Pancreas (tissue), 10 donors: ENCODE measurements at places on chromosomes 16 and 17. TPM values are rescaled to one million over a fixed set of nuclear protein-coding genes. Genes with fewer than 3 reads are reported as not detected.
A peak's percentile ranks its signal among the peaks of the same experiment; 100 is the strongest.

The BEAN1 gene
- total RNA-seq = 0.41 TPM

- H3K4me1 ChIP-seq = peaks cover 9% of the 10 kb centered on the region
- H3K36me3 ChIP-seq = no peaks in the 10 kb centered on the region
- peak overlapping the region; percentile 5 for H3K27ac ChIP-seq
These were observed 49.4 kb upstream of the CDC42EP4 start for GRCh38 chr17:73360961-73361761.

DNA sequence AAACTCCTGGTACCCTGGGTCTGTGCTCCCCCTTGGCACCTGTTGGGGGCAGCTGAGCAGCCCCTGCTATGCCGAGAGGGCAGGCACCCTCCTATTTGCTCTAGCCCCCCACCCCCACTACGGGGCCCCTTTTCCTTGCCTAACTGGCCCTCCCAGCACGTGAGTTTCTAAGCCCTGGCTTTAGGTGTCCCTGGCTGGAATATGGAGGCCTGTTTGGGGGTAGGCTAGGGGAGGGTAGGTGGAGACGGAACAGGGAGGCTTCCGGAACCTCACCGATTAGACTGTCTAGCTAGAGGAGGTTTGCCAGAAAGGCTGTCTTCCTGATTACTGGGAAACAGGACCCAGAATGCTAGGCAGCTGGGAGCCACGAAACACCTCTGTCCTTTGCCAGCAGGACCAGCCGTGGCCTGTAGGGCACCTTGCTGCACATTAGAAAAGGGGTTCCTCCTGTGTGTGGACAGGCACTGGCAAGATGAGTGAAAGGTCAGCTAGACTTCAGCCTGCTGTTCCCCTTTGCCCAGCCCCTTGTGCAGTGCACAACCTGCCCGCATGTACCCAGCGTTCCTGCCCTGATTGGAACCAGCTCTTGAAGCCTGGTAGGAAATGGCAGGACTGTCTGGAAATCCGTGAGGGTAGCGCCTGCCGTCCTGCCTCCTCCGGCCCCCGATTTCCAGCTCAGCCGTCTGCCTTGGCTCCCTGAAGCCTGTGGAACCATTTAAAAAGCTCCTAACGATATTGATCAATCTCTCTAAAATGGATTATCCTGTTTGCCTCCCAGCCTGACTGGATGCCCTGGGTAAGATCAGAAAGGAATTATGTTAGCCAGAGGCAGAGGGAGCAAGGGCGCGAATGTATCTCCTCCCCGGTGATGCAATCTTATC lies 83.4 kb upstream of the GSE1 start:
- H3K27ac ChIP-seq = no peak overlapping the region
- peaks cover 3% of the 10 kb centered on the region for H3K4me1 ChIP-seq
- H3K36me3 ChIP-seq = no peaks in the 10 kb centered on the region
- no peak overlapping the region for H3K4me3 ChIP-seq

DNA sequence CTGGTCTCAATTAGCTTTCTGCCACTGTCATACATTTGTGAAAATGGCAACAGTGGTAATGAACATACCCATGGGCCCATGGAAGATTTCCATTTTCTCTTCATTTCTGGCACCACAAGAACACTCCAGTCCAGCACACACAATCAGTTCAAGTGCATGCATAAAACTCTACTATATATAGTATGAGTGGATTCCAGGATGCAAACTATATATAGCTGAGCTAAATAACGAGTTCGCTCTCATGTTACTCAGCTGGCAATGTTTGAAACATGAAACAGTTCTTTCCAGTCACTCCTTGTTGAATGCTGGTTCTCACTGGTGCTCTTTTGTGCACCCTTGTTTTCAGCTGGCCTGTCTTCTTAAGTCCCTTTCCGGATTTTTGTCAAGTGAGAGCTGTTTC lies 75.2 kb upstream of the DHX40 start:
- no peaks in the 10 kb centered on the region for H3K4me1 ChIP-seq
- DNase-seq = no peak
- H3K36me3 ChIP-seq = no peaks in the 10 kb centered on the region
- H3K4me3 ChIP-seq = no peak overlapping the region
- no peak overlapping the region for H3K27ac ChIP-seq

GRCh38 chr16:75042426-75043174 lies 43.8 kb downstream of the ZNRF1 start:
- no peak overlapping the region for H3K4me3 ChIP-seq
- no peaks in the 10 kb centered on the region for H3K4me1 ChIP-seq
- no peaks in the 10 kb centered on the region for H3K27me3 ChIP-seq
- H3K36me3 ChIP-seq = no peaks in the 10 kb centered on the region

DNA sequence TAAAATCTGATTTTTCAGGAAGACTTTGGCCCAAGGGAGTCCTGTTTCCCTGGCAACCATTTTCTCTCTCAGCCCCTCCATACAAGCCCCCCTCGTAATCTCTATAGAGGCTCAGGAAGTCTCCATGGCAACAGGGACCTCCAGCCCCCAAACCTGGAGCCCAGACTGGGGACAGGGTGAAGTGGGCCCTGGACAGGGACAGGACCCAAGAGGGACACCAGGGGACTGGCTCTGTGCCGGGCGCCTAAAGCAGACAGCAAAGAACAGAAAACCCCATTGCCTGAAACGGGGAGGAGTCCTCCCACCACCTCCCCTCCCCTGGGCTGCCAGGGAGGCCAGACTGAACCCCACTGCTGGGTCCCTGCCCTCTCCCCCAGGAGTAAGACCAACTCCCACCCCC lies 40.6 kb downstream of the CPNE2 start:
- H3K27ac ChIP-seq = no peak overlapping the region
- H3K36me3 ChIP-seq = no peaks in the 10 kb centered on the region
- H3K4me3 ChIP-seq = no peak overlapping the region
- no peaks in the 10 kb centered on the region for H3K27me3 ChIP-seq
- no peak for DNase-seq
- no peaks in the 10 kb centered on the region for H3K4me1 ChIP-seq

- H3K36me3 ChIP-seq = no peaks in the 10 kb centered on the region
- DNase-seq = no peak
- H3K4me3 ChIP-seq = no peak overlapping the region
- no peaks in the 10 kb centered on the region for H3K27me3 ChIP-seq
- no peaks in the 10 kb centered on the region for H3K4me1 ChIP-seq
These were observed 819.3 kb downstream of the KCNJ2 start for GRCh38 chr17:70988622-70989021.

DNA sequence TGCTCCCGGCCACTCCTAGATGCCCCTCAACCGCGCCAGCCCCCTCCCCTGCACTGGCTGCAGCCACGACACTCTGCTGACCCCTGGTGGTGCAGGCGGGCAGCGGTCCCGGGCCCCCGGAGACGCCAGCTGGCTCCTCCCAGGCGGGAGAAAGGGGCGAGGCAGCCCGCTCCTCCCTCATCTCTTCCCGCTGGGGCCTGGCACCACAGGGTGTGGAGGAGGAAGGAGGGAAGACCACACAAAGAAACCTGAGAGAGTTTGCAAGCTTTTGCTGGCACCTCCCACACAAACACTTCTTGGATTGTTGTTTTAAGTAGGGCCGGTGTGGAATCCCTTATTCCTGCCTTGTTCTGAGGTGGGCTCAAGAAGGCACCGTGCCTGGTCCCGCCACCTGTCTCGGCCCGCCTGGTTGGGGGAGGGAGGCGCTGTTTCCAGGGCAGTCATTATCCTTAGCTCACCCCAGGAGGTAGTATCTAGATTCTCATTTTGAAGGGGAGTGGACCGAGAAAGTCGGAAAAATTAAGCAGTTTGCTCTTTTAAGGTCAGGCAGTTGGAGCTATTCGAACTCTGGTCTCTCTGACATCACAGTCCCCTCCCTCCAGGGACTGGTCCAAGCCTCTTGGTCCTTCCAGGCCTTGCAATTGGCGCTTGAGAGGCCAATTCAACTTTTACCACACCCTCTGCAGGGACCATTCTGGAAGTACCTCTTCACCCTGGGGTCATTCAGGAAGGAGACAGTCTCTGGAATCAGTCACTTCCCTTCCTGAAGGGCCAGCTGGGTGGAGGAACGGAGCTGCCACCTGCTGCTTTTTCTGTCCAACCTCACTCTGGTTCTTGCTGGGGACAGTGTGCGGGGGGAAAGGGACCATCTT lies 959 bp upstream of the ANKRD13B start:
- H3K36me3 ChIP-seq = no peaks in the 10 kb centered on the region
- no peak overlapping the region for H3K4me3 ChIP-seq
- peaks cover 15% of the 10 kb centered on the region for H3K4me1 ChIP-seq
- H3K27me3 ChIP-seq = no peaks in the 10 kb centered on the region

- H3K36me3 ChIP-seq = no peaks in the 10 kb centered on the region
- H3K27me3 ChIP-seq = no peaks in the 10 kb centered on the region
- H3K4me1 ChIP-seq = no peaks in the 10 kb centered on the region
These were observed 7.0 kb downstream of the PSME3IP1 start for GRCh38 chr16:57178793-57179212.

GRCh38 chr16:68344252-68344651 lies 33.4 kb downstream of the PRMT7 start:
- no peak for DNase-seq
- no peak overlapping the region for H3K4me3 ChIP-seq
- H3K27me3 ChIP-seq = no peaks in the 10 kb centered on the region
- no peak overlapping the region for H3K27ac ChIP-seq
- no peaks in the 10 kb centered on the region for H3K4me1 ChIP-seq
- peaks cover 14% of the 10 kb centered on the region for H3K36me3 ChIP-seq
